ENCODE measurements at places on chromosomes 13 and 19. TPM values are rescaled to one million over a fixed set of nuclear protein-coding genes. Genes with fewer than 3 reads are reported as not detected.
A peak's percentile ranks its signal among the peaks of the same experiment; 100 is the strongest.

DNA sequence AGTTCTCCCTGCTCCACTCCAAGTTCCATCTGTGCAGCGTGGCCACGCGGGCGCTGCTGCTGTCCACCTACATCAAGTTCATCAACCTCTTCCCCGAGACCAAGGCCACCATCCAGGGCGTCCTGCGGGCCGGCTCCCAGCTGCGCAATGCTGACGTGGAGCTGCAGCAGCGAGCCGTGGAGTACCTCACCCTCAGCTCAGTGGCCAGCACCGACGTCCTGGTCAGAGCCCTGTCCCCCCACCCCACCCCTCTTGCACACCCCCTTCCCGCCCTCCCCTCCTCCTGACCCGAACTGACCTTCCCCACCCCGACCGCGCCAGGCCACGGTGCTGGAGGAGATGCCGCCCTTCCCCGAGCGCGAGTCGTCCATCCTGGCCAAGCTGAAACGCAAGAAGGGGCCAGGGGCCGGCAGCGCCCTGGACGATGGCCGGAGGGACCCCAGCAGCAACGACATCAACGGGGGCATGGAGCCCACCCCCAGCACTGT is 11.6 kb downstream of the FUZ start:
- no peak for DNase-seq

- peak; percentile 78 for DNase-seq
Observed at GRCh38 chr19:532561-533363, 1.2 kb downstream of the CDC34 start.

DNA sequence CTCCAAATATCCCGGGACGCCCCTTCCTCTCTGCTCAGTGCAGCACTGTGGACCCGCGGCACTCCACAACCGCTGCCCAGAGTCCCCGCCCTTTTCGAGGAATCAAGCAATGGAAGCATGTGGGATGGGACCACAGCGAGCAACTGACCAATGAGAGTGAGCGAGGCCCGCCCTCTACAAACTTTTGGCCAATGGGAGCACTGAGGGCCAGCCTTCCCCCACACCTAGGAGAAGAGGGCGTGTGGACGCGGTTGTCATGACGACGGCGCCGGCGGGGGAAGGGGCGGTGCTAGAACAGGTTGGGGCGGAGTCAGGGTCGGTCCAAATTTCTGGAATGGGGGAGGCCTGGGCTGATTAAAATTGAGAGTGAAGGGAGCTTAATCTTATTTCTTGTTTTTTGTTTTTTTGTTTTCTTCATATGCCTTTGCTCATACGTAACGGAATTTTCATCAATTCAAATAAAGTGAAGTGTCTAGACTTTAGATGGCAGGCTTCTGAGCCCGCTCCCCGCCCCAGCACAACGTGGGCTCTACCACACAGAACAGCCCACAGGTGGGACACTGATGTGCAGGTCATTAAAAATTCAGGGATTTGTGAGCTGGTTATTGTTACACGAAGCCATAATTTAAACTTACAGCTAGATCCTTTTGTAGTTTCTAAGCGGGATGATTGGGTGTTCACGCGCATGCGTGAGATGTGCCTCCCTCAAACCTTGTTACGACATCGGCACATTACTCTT is at the start of gene DNAAF3:
Gene DNAAF3 (minus strand): TSS at position 84 of the 739 bp plus-strand sequence. CDS start 200 bp downstream, outside the sequence.
- DNase-seq: peak; percentile 98

DNA sequence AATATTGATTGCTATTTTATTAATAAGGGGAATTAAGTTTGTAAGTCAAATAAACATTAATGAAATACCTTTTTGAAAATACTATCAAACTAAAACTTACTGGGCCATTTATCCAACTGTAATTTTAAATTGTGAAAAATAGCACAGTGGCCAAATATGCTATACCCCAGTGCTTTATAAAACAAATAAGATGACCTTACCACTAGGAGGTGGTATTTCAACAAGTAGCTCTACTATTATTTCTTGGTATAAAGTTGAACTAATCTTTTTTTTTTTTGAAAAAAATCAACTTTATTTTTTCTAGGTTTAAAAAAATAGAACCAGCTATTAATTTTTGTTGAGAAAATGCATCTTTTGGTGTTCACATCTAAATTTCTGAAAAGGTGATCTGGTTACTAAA is 14.7 kb downstream of the LACC1 start:
- DNase-seq: no peak

DNA sequence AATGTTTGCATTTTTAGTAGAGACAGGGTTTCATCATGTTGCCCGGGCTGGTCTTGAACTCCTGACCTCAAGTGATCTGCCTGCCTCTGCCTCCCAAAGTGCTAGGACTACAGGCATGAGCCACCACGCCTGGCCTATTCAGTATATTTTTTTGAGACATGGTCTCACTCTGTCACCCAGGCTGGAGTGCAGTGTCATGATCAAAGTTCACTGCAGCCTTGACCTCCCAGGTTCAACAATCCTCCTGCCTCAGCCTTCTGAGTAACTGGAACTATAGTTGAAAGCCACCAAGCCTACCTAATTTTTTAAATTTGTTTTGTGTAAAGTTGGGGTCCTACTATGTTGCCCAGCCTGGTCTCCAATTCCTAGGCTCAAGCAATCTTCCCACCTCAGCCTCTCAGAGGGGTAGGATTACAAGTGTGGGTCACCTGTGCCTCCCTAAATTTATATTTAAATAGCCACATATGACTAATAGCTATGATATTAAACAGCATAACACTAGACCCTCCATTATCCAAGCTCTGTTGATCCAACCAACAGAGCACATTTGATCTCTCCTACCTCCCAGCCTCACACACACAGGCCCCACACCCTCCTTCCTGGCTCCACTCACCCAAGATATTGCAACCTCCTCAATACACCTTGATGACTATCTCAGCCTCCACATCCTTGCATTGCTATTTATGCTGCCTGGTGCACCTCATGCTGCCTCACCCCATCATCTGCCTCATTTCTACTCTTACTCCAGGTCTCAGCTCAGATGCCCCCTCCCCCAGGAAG is 2.1 kb upstream of the CEACAM19 start:
- DNase-seq: no peak

DNA sequence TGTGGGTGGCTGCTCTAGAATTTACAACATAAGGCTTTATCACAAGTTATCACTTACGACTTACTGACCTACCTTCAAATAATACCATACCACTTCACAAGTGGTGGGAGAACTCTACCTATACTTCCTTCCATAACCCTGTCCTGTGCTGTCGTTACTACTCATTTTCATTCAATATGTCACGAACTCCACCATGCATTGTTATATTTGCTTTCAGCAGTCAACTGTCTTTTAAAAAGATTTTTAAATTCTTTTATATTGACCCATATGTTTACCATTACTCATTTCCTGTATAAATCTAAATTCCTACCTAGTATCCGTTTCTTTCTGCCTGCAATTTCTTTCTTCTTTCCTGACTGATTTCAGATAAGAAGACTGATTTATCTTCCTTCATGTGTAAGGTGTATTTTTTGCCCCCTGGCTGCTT is 200.0 kb downstream of the KLF12 start:
- no peak for DNase-seq

The FUT2 gene
- 6.6 TPM for total RNA-seq

DNA sequence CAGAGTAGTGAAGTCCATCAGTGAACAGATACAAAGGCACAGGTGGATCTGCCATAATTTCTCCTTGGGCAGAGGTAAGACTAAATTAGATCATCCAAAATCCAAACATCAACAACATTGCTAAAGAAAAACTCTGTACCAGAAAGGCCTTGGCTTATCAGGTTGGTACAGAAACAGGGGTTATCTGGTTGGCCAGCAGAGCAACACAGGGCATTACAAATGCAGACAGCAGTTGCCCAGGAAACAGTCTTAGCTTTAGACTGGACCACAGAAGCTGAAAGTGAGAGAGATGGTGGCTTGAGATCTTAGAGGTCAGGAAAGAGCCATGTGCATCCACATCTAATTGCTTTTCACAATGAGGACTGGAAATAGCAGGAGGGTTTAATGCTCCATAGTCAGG is 26.6 kb upstream of the DGKH start:
- DNase-seq: no peak

DNA sequence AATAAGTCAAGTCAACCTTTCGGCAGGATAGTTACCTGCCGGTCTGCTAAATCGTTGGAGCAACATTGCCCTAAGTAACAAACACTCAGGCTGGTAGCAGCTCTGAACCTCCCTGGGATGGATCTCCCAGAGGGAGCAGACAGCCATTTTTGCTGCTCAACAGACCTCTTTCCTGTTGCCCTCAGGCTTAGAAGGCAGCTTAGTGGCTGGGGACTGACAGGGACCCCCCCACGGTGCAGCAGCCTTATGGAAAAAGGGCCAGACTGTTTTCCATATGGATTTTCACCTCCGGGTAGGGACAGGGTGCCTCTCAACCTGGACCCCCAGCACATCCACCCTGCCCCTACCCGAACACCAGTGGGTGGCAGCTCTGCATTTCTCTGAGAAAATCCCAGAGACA is 49.7 kb downstream of the UBL3 start:
- DNase-seq: no peak

- DNase-seq: no peak
Observed at GRCh38 chr13:45278096-45278645, 62.8 kb downstream of the TPT1 start.

- DNase-seq: no peak
Observed at GRCh38 chr13:113820813-113821651, 42.8 kb downstream of the GAS6 start.

The FGF14 gene
- 1.3 TPM for total RNA-seq

The CGB2 gene
- total RNA-seq: not detected

The PSG1 gene
- total RNA-seq: not detected

The CYP2S1 gene
- total RNA-seq: 0.28 TPM

DNA sequence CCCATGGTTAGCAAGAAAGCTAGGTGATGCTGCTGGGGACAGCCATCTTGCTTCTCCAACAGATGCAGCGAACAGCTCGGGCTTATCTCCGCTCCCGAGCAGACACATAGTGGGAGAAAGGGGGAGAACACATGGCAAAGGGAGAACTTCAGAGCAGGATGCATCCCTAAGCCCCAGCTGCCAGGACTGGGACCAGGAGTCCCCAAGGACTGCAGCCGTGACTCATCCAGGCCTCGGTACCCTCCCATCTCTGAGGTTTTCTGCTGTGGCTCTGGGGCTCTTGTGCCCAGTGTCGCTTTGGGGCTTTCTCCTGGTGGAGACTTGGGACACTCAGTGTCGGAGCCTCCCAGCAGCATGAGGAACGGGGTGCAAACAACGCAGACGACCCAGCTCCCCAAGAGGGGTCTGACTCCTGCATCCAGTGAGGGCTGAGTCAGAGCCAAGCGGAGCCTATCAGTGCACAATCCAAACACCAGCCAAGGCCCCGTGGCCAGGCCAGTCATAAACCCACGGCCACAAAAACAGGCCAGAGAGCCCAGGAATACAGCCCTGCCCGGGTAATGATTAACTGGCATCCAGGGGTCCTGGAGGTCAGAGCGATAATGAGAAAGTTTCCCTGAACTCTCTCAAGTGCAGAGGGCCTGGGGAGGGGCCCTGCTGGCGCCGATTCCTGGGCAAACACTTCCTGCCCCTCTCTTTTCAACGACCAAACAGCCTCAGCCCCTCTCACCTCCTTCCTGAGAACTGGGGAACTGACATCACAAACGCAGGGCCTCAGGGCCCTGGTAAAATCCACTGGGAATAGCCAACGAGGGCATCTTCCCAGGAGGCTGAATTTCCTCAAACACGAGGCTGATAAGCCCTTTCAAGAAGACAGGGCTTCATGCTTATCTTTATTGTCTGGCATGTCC is 202.9 kb downstream of the USP12 start:
- peak; percentile 62 for DNase-seq

The VSTM2B gene
- total RNA-seq: not detected

The USHBP1 gene
- 1.9 TPM for total RNA-seq

DNA sequence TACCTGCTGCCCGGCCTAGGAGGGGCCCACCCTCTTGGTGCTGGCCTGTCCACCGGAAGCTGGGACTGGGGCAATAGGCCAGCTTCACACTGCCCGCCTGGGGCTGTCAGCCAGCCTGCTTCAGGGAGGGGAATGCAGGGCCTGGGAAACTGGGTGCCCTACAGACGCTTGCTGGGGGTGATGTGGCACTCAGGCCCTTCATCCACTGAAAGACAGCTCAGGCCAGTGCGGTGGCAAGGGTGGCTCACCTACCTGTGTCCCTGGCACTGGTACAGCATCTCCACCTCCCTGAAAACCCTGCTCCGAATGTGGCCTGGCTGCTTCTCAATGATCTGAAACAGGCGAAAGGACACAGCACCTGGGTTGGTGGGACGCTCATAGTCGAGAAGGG is 7.8 kb downstream of the MKNK2 start:
- DNase-seq: peak; percentile 57

The GPR12 gene
- total RNA-seq: not detected

GRCh38 chr13:74316547-74316946 is 182.3 kb upstream of the KLF12 start:
- DNase-seq: no peak

DNA sequence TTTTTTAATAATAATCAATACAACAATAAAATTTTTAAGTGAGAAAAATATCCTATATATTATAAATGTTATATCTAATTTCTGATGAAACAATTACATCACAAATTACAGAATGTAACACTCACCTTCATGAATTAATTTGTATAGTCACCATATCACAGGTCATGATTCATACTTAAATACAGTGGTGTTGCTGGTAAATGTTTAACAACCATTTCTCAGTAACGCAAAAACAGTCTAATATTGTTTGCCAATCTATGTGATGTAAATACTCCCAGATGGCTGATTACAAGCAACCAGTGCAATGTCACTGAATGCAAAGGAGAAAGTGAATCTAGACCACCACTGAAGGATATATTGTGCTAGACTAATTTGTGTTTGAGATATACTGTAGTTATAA is 97.5 kb downstream of the DIAPH3 start:
- DNase-seq: no peak

The CYP4F2 gene
- not detected for total RNA-seq

DNA sequence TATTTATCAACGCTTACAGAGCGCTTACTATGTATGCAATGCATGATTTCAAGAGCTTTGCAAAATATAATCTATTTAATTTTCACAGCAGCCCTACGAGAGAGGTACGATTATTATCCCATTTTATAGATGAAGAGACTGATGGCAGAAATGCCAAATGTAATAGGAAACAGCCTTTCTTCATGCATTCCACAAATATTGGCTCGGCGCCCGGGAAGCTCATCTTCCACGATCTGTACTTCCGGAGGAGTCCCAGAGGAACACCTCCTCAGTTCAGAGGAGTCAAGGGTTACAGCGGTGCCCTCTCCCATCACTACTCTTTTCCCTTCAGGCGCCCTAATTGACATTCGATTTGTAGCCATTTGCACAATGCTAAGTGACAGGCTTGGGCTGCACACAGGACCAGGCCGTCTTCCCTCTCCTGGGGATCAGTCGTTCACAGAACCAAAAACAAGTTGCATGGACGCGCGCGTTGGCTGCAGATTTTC is 1.1 kb upstream of the ARHGAP35 start:
- peak; percentile 84 for DNase-seq

The CYP2B6 gene
- 0.25 TPM for total RNA-seq

The ADGRE3 gene
- total RNA-seq: not detected

The RNF225 gene
- not detected for total RNA-seq

DNA sequence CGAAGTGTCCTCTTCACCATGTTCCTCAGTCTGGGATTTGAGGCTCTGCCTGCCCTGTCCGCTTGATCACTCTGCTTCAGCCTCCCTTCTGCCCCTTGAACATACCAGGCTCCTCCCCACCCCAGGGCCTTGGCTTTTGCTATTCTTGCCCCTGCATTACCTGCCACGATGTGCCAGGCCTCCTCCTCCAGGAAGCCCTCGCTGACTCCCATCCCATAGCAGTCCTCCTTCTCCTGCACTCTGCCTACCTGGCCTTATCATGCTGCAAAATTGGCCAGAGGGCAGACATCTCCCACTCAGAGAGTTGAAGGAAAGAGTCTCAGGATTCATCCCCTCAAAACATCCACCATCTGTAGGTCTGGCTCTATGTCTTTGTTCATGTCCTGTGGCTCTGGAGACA is 2.2 kb downstream of the YJEFN3 start:
- no peak for DNase-seq

All from pancreas (tissue), 10 donors.